Foreskin melanocyte (primary cell): ENCODE measurements at places on chromosomes 3 and 15.

DNA sequence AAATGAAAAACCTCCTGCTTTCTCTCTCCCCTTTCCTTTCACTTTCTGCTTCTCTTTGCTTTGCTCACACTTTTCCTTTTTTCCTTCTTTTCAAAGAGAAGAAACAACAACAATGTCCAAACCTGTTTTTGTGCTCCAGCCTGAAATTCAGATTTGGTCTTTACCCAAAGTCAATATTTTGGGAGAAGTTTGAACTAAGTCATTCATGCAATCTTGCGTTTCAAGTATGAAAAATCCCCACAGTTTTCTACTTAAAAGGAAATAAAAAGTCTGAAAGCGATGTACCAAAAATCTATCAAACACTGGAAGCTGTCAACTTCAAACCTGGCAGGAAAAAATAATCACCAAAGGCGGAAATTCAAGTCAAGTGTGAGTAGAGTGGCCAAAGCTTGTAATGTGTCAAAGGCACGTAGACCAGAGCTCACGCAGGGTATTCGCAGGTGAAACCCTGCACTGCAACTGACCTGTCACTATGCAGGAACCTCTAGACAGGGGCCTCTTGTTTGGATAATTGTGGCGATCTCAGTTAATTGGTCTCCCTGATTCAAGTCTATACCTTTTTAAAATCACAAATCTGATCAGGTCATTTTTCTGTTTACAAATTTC lies 118.8 kb upstream of the GALNT15 start:
- no peak for DNase-seq

GRCh38 chr15:50055750-50056157 lies 63.3 kb downstream of the ATP8B4 start:
- DNase-seq = no peak

GRCh38 chr15:95684693-95685115 lies 645.8 kb upstream of the NR2F2 start:
- DNase-seq = no peak

- DNase-seq = no peak
Measured at GRCh38 chr3:101091489-101091888, 98.3 kb upstream of the ABI3BP start.

DNA sequence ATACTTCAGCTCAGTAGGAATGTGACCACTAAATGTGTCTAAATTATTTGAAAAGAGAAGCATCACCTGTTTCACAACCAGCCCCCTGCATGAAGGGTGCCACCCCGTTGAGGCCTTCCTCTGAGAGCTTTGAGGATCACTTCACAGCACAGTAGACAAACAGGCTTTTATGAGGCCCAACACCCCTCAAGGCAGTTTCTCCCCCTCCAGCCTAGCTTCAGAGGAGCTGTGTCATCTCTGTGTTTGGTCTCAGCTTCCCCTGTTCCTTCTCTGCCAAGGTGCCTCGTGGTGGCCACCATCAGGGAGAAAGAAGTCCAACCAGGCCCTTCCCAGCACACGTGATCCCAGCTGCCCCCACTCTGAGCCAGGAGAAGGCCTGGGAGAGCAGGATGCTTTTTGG lies 21.6 kb upstream of the DUSP7 start:
- DNase-seq = no peak
